ENCODE measurements at places on chromosomes 3 and 15.
A peak's percentile ranks its signal among the peaks of the same experiment; 100 is the strongest.

- DNase-seq, result no peak
These were observed 11.2 kb downstream of the TNFSF10 start for GRCh38 chr3:172511783-172512762.

DNA sequence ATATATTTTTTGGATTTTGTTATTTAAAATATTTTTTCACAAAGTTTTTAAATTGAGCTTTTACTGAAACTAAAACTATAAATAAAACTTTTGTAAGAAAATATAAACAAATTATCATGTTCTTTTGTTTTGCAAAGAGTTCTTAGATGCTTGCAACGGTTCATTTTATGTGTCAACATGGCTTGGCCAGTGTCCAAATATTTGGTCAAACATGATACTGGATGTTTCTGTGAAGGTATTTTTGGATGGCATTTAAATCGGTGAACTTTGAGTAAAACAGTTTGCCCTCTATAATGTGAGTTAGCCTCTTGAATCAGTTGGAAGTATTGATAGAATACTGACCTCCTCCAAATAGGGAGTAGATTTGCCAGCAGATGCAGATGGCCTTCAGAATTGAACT is 612.6 kb upstream of the NECTIN3 start:
- no peak for DNase-seq

GRCh38 chr3:72997421-72997961 is 880 bp downstream of the PPP4R2 start:
- peak; percentile 39 for DNase-seq

DNA sequence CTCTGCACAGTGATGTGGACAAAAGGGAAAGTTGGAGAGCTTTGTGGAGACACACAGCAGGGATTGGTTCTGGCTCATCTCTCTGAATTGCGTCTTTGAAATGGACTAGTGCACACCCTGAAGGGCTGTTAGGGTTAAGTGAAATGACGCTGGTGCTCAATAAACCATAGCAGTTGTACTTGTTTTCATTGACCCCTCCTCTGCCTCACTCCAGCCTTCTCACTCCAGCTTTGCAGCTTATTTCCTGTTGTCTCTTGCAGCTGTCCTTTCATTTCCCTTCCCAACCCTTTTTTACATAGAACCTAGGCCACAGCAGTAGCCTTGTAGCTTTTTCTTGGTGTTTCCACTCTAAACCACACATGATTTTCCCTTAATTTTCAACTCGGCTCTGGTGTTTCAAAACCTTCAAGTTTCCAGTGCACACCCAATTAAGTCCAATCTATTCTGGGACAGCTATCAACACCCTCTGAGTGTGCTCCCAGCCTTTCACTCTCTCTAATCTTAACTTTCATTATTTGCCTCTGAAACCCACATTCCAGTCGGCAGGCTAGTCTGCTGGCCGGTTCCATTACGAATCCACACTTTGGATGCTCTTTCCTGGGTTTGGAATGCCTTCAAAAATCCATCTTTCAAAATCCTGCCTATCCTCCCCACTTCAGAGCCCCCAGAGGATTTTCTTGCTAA is 6.4 kb downstream of the C3orf52 start:
- DNase-seq, result no peak

- no peak for DNase-seq
These were observed 22.9 kb upstream of the CGNL1 start for GRCh38 chr15:57353317-57353804.

GRCh38 chr3:171351676-171352075 is 108.5 kb downstream of the TNIK start:
- no peak for DNase-seq

DNA sequence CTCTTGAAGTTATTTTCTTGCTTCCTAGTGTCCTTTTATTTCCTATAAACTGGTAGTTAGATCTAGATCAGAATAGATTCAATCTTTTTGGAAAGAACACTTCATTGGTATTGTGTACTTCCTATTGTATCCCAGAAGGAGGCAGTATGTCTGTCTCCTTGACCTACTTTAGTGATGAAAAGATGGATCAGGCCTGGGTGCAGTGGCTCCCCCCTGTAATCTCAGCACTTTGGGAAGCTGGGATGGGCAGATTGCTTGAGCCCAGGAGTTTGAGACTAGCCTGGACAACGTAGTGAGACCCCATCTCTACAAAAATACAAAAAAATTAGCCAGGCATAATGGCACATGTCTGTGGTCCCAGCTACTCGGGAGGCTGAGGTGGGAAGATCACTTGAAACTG is 12.0 kb downstream of the BSN start:
- no peak for DNase-seq

GRCh38 chr3:188064831-188065493 is 89.0 kb upstream of the LPP start:
- no peak for DNase-seq

GRCh38 chr3:195870442-195870841 is 37.9 kb downstream of the TNK2 start:
- no peak for DNase-seq

DNA sequence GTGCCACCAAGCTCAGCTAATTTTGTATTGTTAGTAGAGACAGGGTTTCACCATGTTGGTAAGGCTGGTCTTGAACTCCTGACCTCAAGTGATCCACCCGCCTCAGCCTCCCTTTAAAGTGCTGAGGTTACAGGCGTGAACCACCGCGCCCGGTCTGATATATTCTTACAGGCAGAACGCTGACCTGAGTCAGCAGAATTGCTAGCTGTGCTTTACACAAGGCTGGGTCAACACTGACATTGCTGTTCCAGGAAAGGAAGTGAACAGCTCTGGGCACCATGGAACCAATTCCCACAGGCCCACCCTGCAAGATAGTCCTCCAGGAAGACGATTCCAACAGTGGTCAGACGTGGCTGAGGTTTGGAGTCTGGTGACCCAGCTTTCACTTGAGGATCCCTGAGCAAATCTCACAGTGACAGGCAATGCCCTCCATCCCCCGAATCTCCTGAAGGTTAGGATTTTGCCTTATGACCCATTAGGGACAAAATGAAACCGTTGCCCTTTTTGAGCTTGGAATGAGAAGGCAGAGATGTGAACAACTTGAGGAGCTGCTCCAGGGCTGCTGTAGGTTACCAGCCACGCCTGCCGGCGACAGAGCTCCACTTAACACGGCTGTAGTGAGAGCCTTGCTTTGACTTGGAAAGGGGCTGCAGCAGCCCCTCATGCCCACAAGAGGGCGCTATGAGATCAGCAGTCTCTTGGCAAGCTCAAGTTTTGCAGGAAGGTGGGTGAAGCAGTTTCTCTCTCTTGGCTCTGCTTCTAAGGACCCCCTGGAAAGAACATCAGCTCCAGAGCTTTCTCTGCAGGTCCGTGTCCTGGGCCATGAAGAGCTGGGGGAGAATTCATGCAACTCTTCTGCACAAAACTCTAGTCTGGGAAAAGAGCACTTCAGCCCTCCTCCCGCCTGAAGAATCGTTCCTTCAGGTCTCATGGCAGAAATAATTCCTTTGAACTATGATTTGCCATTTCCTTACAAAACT is 74.1 kb downstream of the SENP2 start:
- DNase-seq, result peak; percentile 71

- no peak for DNase-seq
These were observed 23.7 kb downstream of the CYP11A1 start for GRCh38 chr15:74343797-74344127.

- DNase-seq, result no peak
These were observed 94.2 kb upstream of the ALDH1A3 start for GRCh38 chr15:100785181-100786138.

DNA sequence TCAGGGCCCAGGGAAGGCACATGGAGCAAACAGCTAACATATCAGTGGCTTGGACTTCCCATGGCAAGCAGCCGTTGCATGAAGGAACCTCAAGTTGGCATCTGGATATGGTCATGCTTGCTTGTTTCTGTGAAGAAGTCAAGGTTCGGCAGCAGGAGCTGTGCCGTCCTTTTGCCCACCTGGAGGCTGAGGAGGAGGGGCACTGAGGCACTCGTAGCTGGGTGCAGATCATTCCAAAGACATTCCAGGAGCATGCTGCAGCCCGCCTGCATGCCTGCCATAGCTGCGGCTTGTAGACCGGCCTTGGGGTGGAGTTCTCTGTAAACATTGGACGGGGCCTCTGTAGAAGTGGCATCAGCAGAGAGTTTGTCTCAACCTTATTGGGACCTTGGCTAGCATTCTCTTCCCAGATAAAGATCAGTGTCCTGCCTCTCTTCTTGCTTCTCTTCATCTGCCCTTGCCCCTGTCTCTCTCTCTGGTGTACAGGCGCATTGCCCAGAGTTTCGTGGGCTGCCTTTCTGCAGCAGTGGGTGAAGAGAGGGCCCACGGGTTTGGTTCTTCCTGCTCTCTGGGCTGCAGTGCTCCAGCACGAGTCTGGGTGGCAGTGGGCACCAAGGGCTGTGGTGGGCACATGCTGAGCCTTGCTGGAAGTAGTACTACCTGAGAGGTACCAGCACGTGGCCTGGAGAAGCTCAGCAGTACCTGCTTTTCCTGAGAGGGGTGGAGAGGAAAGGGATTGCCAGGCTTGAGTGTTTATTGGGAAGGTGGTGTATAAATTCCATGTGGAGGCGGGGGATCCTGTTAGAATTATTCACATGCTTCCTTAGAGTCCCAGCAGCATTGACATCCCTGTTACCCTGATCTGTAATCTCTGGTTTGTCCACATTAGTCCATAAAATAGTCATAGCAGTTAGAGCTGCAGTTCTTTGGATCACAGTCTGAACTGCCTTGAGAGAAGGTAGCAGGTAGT is 49.4 kb downstream of the CHCHD6 start:
- no peak for DNase-seq

GRCh38 chr3:12170207-12170606 is 11.5 kb upstream of the TIMP4 start:
- no peak for DNase-seq

- DNase-seq, result no peak
These were observed 79.0 kb upstream of the MLF1 start for GRCh38 chr3:158491968-158492367.

GRCh38 chr3:52528586-52529375 is 4.9 kb downstream of the NT5DC2 start:
- DNase-seq, result no peak

DNA sequence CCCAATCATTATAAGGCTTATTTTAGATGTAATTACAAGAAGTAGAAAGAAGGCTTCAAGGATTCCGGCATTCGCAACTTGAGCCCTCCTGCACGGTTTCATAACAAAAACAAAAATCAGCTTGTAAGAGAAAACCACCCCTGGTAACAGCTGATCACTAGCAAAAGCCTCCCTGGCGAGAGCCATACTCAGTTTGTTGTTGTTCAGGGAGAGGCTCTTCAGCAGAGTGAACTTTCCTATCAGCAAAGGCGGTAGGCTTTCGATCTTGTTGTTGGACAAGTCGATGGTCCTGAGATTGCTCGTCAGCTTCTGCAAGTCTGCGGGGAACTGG is 710 bp downstream of the LRRC57 start:
- peak; percentile 1 for DNase-seq

- DNase-seq, result no peak
These were observed 32.2 kb downstream of the SYNM start for GRCh38 chr15:99137111-99137546.

All from left renal pelvis (tissue), 4 donors.